NCI-H748 treated with DMSO at 0.1 percent for 48 hours (cell line): ENCODE measurements at places on chromosomes 16 and 17.

DNA sequence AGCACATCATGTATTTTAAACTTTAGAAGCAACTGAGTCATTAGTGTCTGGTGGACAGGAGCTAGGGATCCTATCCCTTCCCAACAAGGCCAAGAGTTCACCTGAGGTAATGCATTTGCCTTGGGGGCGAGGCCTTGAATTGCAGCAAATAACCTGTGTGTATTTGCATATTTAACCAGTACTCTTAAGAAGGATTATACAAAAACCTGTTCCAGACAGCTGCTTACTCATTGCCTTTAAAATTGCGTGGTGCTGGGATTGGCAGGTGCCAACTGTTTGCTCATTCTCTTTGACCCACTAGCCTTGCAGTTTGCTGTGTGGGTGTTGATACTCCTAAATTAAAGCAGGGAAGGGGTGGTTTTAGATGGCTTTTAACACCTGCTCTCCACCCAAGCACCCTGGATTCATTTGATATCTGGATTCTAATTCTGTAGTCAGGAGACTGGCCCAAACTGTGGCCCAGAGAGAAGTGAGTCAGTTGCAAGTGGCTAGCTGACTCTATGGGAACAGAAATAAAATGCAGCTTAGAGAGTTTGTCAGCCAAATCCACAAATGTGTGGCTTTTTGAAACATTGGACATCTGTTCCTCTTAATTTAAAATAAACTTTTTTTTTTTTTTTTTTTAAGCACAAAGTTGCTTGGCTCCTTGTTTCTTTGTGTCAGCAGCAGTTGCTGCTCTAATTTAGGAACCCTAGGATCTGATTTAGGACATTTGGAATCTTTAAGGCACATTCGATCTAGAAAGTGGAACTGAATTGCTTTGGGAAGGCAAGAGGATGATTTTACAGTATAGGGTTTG, 46.9 kb downstream of the TUBD1 start:
- peak; percentile 89 for DNase-seq

DNA sequence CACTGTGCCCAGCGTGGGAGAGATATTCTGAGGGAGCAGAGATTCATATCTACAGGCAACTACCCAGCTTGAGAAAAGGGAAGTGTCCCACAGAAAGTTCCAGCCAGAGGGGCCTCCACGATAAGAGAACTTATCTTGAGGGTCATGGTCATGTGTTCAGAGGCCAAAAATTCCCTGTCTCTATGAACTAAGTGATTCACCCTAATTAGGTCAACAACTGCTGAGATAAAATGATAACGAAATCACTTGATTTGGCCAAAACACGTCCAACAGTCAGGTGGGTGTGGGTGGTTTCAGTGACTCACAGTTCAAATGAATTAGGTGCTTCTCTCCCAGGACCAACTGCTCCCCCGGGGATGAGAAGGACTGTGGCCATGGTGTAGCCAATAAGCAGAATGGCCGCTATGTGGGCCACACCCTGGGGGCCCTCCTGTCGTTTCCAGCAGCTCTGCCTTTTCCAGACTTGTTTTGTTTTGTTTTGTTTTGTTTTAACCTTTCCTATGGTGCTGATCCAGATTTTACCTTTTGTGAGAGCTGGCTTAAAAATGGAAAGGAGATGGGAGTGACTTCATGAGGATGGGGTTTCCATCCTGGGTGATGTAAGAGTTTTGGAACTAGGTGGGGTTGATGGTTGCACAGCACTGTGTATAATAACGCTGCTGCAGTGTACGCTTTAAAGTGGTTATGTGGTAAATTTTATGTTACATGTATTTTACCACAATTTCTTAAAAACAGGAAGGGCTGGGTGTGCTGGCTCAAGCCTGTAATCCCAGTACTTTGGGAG, 8.7 kb downstream of the DNAI2 start:
- DNase-seq = no peak

DNA sequence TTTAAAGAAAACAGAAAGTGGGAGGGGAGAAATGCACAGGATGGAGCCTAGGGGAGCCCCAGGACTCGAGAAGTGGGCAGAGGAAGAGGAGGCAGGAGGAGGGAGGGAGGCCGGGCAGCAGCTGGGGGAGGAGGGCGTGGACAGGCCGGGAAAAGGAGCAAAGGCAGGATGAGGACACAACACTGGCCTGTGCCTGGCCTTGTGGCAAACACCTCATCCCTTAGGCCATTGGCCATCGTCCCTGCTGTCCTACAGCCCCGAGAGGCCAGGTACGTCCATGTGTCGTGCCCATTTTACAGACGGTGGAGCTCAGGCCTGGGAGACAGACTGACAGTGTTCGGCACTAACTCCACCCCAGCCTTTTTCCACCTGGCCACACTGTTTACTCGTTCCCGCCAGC, 15.9 kb downstream of the JPH3 start:
- no peak for DNase-seq

DNA sequence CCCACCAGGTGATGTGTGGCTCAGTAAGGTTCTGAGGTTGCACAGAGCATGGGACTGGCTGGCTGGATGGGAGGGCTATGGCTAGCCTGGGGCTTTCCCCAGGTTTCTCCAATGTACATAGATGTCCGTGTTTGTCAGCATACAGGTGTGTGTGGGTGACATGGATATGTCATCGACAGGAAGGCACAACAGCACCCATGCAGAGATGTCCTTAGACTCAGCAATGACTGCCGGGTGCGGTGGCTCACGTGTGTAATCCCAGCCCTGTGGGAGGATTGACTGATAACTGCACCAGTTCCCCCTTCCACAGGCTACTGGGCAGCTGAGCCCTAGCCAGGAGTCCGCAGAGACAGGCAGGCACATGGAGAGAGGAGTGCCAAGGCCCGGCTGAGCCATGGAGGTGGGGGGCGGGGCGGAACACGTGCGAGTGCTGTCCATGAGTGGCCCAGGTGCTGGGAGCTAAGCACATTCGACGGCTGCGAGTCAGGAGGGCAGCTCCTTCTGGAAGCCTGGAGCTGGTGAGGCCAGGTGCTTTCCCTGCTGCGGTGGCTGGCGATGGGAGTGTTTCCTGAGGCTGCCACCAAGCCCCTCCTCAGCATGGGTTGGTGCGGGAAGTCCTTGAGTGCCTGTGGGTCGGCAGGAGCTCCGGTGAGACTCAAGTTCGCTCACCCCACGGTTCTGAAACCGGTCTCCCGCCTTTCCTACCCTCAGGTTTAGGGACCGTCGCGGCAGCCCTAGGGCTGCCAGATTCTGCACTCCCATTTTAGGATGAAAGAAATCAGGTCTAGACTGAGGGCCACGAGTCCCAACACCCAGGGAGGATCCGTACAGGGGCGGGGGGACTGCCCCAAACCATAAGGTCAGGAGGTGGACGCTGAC, 858 bp upstream of the ASPSCR1 start:
- DNase-seq = peak; percentile 42

GRCh38 chr17:31788956-31789355, 70.1 kb downstream of the COPRS start:
- no peak for DNase-seq
